Epithelial cell of proximal tubule (primary cell): ENCODE measurements at places on chromosomes 5 and 9. TPM values are rescaled to one million over a fixed set of nuclear protein-coding genes. Genes with fewer than 3 reads are reported as not detected.

Gene SCGB3A2
- not detected in 2 replicates for total RNA-seq

Gene CCDC180
- total RNA-seq: 0.29 and 0.75 TPM in 2 replicates

Gene KDM4C
- total RNA-seq: 8.0 and 16.5 TPM in 2 replicates

Gene SLC28A3
- total RNA-seq: 0.06 and 0.58 TPM in 2 replicates

Gene OBP2B
- total RNA-seq: not detected in 2 replicates

Gene KIF20A
- total RNA-seq: 49.6 and 82.9 TPM in 2 replicates

GRCh38 chr5:177528631-177529030 lies 11.9 kb upstream of the DDX41 start:
- no peak for DNase-seq

DNA sequence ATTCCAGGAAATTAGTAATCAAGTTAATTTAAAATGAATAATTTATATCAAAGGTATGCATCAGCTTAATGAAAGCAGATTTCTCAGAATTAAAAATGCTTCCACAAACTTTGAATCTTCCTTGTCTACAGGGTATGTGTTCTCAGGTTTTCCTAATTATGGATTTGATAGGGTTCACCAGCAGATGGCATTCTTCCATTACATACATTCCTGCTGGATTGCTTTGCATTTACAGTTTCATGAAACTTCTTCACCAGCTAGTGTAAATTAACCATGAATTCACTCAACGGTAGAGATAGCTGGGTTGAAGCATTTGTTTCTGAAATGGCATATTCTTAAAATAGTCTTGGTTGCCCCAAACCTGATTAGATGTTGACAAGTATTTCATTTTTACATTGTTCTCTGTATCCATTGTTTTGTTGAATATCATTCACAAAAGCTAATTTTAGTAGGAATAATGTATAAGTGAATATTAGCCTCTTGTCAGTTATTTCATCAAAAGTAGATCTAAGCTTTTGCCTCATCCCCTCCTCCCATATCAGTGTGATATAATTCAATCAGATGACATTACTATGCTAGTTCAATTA lies 68.7 kb upstream of the WDR41 start:
- no peak for DNase-seq

DNA sequence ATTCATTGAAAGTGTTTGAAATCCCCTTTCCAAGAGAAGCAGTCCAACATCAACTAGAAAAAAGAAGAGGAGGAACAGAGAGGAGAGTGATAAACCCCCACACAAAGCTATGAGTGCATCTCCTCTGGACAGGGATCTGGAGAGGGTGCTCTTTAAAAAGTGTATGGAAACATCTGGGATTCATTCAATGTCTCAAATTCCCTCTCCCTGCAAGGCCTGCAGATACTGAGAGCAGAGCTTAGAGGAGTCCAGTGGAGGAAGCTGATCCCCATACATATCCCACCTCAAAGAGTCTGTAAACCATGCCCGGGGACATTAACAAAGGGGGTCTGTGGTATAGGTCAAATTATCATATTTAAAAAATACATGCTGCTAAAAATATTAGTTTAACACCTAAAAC lies 2.2 kb downstream of the SPOCK1 start:
- DNase-seq: no peak

GRCh38 chr5:39218482-39219402 lies 621 bp downstream of the FYB1 start:
- DNase-seq: no peak

GRCh38 chr5:15598294-15598902 lies 98.4 kb downstream of the FBXL7 start:
- DNase-seq: no peak

GRCh38 chr5:106906199-106906598 lies 764.5 kb downstream of the EFNA5 start:
- DNase-seq: no peak

GRCh38 chr5:55997742-55998351 lies 3.1 kb upstream of the IL6ST start:
- no peak for DNase-seq

DNA sequence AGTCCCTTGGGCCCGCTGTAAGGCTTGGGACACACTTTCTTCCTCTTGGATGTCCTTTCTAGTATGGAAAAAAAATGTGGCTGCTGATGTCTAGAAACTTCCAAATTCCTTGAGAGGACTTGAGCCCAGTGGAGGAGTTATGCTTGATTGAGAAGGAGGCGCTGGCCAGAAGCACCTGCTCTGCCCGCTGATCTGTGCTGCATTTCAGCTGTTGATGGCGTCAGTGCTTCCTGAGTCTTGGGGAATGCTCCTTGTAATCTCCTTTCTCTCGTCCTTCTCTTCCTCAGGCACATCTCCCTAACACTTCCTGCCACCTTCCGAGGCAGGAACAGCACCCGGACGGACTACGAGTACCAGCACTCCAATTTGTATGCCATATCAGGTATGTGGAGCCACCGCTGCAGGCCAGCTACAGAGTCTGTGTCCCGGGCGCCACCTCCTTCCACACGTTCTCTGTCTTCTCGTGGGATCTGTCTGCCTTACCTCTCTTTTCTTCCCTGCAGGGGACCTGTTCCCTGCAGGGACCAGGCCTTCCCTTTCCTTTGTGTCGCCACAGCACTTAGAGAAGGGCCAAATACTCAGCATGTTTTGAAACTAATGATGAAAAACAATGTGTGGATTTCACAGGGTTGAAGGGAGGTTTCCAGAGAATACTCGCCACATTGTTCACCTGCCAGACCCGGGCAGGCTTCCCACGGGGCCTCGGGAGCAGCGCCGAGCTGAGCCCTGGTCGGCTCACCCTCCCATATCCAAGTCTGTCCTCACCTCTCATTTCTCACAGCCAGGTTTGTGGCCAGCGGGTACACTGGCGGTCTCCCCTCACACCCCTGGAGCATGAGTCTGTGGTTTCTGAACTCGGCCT lies 95.2 kb downstream of the MVB12B start:
- DNase-seq: no peak

DNA sequence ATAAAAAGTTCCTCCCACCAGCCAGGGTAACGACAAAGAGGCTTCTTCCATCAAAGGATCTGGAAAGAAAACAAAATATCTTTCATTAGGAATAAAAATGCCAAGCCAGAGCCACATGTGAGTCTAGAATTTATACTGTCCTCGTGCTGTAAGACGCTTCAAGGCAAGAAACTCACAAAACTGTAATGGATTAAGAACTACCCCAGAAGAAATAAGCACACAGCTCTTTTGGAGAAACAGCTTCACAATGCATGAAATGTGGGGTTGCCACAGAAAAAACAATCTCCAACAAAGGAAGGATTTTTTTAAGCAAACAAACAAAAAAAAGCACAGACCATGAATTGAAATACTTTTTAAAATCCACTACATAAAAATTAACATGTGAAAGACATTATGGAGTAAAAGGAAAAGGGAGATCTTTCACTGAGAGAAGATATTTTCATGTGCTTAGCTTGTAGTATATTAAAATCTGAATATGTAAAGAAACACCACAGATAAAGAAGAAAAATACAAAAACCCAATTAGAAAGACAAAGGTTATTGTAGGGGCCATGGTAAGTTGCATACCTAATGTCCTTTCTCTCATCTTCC lies 140.5 kb upstream of the NFIL3 start:
- no peak for DNase-seq

GRCh38 chr9:117359910-117360309 lies 54.9 kb downstream of the ASTN2 start:
- no peak for DNase-seq

- no peak for DNase-seq
These were observed 1105.8 kb downstream of the CDH18 start for GRCh38 chr5:18882154-18882553.

DNA sequence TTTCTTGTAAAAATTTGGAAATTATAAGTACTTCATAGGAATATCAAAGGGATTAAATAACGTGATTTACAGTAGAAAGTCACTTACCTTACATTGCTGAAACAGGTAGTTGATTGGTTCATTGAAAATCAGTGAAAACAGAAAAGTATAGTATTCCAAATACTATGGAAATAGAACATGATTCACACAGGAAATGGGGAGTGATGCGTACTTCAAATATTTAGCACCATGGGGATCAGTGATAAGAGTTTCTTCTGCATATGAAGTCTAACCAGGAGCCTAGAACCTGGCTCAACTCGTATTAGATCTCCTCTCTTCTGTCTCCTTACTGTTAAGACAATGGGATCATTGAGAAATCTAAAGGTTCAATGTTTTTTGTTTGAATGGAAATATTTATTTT lies 133.3 kb downstream of the FAM174A start:
- no peak for DNase-seq

DNA sequence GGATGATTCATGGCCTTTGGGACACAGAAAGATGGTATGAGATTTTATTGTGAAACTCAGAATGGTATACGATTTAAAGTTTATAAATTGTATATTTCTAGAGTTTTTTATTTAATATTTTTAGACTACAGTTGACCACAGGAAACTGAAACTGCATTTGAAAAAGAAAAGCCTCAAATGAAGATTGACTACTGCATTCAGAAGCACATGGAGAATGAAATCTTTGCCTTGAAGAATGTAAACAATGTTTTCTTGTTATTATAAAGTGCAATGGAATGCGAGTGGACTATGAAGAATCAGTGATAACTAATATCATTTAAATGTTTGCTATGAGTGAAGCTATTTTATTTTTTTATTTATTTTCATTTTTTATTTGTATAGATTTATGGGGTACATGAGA lies 169.1 kb upstream of the CDH18 start:
- DNase-seq: no peak

DNA sequence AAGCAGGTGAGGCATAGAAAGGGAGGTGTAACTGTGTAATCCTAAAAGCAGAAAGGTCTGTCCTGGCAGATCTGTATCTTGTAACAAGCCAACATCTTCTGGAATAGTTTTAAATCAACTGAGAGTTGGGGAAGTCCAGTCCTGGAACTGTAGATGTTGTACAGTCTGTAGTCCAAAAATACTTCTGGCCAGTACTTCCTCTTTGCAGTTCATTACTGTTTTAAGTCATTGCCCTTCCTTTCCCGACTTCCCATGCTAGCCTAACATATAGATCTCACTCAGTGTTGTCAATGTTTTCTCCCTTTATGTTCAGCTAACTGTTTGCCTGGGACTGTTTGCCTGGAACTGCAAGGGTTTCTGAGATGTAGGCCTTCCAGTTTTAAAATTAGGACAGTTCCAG lies 168.5 kb upstream of the ISL1 start:
- no peak for DNase-seq
